ENCODE measurements at places on chromosomes 6 and 20.

DNA sequence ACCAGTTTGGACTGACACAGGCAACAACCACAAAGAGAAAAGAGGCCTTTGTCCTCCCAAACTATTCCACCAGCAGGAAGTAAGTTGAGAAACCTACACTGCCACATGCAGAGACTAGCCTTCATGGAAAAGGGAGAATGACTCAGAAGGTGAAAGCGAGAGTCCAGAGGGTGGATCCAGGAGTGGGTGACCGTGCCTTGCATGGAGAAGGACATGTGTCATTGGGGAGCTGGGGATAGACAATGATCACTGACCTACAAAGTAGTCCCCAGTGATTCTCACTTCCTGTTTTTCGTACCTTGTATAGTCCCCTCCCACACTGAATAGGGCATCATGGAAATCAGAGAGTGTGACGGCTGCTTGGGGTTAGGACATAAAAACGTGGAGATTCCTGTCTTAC, 91.9 kb downstream of the MYLK4 start:
- DNase-seq, result no peak

GRCh38 chr6:162068340-162068739, 659.2 kb downstream of the PRKN start:
- DNase-seq, result no peak

DNA sequence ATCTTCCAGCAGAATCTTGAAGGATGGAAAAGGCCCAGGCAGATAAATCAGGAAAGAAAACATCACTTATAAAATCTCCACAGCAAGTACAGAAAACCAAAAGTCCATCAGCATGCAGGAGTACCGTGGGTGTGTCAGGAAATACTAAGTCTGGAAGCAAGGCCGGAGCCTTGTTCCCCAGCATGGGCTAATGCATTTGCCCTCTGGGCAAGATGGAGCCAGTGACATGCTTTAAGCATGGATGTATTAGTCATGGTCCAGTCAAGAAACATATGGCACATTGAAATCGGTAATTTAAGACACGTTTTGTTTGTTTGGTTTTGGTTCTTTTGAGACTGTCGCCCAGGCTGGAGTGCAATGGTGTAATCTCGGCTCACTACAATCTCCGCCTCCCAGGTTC, 506.0 kb upstream of the JARID2 start:
- no peak for DNase-seq

DNA sequence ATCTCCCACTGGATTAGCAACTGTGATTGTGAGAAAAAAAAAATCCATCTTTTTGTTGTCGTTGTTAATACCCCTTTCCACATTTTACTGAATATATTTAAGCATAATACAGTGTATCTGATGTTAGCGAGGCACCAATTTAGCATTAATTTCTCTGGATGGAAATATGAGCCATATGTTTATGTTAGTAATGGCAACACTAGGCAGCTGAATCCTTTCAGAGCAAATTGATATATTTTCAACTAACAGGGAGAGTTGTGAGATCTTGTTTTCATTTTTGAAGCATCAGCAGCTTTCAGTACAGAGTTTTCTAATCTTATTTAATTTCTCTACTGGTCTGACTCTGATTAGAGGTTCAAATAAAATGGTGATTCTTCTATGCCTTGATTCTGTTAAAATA, 84.8 kb upstream of the HDAC2 start:
- no peak for DNase-seq

DNA sequence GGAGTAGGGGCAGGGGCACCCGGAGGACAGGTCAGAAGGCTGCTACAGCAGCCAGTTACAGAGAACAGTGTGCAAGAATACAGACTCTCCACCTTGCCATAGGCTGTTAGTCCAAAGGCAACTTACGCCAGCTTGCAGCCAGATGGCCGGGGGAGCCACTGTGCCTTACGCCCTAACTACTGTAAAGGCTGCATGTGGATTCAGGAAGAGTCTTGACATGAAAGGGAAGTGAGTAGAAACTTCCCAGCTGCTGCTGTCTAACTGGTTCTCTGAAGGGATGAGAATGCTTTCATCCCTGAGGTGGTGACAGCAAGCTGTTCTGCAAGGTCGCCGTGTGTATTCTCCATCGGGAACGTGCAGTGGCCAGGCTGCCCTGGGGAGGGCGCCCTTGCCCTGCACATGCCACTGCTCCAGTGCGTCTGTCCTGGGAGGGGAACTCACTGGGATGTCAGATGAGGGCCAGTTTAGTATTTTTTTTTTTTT, 46.1 kb downstream of the LYRM4 start:
- DNase-seq, result peak; percentile 46

- no peak for DNase-seq
These were observed 699 bp downstream of the PTPRT start for GRCh38 chr20:43188861-43189553.
